ENCODE measurements at places on chromosomes 12 and 14.

GRCh38 chr12:124392667-124393413, 97.9 kb downstream of the RFLNA start:
- DNase-seq, result peak; percentile 91

- no peak for DNase-seq
These were observed 17.3 kb upstream of the CKAP4 start for GRCh38 chr12:106265116-106265515.

- no peak for DNase-seq
These were observed 707.7 kb upstream of the NOVA1 start for GRCh38 chr14:27305441-27305945.

DNA sequence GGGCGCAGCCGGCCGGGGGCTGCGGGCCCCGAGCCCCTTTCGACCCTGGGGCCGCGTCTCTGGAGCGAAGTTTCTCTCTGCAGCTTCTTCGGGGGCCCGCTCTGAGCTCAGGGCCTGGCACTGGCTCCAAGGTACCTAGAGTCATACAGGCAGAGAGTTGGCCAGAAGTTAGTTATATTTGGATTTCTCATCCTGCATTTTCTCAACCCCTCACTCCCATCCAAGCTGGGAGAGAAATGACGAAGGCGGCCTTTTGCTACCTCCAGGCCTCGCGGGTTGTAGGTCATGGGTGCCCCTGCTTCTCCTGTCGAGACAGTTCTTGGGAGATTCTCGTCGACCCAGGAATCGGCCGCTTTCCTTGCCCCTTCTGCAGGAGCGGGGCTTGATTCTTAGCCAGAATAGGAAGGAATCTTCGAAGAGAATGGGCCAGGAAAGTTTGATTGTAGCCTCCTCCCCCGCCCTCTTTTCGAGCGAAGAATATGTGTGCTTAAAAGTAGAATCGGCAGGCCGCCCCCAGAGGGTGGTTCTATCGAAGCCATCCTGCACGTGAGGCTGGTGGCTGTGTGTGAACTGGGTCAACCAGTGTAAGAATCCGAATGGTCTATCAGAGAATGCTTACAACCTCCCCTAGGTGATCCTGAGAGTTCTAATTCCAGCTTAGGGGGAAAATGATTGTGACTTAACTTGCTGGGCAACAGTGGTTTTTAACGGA, 785 bp downstream of the MLEC start:
- DNase-seq, result no peak

- no peak for DNase-seq
These were observed 138.8 kb downstream of the CALM1 start for GRCh38 chr14:90535556-90536090.

DNA sequence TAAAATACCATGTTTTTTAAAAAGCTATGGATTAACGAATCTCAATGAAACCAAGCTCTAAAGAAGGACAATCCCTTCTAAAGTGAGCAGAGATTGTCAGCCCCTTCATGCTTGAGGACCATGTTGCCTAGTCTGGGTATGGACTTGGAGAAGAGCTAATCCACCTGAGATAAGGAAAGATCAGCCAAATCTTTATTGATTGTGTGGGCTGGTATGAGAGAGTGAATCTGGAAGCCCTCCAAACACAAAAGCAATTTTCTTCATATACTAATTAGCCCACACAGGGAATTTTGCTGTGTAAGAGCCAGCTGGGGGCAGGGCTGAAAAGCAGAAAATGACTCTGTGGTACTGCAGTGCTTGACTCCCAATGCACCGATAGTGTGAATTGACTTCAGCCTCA, 47.4 kb upstream of the DICER1 start:
- no peak for DNase-seq

GRCh38 chr12:79515530-79515935, 175.2 kb downstream of the PAWR start:
- DNase-seq, result no peak

GRCh38 chr12:100797246-100797645, 2.7 kb downstream of the ANO4 start:
- no peak for DNase-seq

DNA sequence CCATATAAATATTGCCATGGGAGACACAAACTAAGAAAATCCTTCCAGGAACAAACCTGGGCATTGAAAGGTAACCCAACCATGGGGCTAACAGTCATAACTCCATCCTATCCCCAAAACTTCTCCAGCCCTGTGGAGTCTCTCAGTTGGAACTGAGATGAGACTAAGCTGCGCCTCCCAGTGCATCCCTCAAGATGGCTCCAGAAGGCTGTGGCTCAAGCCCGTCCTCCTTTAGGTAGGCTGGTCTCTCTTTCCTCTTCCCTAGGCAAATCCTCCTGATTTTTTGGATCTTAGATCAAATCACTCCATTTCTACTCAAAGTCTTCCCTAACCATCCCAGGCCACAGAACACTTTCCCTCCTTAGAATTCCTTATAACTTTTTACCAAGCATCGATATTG, 364.3 kb upstream of the CCDC196 start:
- no peak for DNase-seq

DNA sequence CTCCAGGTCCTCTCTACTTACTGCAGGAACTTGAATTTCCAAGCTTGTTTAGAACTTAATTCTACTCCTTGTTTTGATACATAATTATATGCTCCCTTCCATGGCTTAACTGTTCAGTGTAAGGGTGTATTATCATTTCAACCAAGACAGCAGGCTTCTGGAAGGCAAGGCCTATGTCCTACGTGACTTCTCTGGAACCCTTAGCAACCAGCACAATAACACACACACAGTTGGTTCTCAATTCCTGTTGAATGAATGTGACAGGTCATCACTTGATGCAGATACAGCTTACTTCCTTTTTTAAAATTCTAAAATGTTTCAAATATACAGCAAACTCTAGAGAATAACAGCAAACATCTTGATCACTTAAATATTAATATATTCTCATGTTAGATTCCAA, 77.7 kb upstream of the COCH start:
- DNase-seq, result no peak

DNA sequence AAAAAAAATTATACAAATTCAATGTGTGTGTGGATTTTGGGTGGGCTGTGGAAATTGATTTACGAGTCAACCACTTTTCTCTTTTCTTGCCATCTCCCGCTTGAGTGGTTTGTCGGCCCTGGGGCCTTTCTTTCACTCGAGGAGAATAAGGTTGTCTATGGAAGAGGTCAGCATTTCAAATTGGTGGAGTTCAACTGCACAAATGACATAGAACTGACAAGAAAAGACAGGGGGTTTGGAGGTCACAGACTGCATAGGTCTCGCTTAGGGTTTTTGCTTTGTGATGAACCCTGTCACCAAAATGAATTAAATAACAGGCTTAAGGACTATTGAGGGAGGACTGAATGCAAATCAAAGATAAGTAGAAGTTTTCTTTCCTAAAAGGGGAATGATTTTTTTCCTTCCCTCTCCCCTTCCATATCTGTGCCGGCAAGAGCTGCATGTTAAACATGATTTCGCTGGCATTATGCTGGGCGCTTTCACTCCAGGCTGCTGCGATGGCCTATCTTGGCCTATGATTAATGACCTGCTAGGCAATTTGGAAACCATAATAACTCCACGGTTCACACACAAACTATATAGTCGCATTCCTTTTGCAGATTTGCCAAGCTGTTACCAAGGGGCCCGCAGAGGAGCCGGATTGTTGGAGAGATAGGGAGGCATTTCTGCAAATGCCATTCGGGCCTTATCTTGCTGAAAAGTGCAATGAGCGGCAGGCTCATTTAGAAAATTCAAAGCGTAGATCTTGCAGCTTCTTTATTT, 20.7 kb downstream of the ASCL1 start:
- no peak for DNase-seq
